Stimulated activated CD8-positive, alpha-beta memory T cell treated with anti-CD3 and anti-CD28 coated beads, Interleukin-15, amount 100 ng/mL, for 1 hour (primary cell): ENCODE measurements at places on chromosomes 1 and 21.

GRCh38 chr1:2404890-2405511 is 7.4 kb downstream of the PEX10 start:
- no peak for DNase-seq

DNA sequence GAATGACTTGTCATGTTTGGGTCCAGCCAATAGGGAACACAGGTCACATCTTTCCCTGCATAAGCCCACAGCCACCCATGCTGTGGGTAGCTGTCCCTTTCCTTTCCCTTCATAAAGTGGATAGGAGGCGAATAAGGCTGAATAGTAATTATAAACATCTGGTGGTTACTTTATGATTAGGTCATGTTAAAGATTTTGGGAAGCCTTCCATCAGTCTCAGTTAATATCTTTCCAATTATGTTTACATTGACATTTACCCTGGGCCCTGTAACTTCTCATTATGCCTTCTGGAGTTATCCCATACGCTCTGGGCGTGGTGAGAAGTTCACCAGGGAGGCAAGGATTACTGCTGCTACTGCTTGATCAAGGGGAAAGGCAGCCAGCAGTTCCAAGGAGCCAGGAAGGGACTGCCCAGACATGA is 197.2 kb downstream of the HLX start:
- no peak for DNase-seq

GRCh38 chr1:177981200-177981599 is 11.3 kb upstream of the SEC16B start:
- no peak for DNase-seq

GRCh38 chr1:76408303-76408702 is 333.8 kb downstream of the ST6GALNAC3 start:
- DNase-seq: no peak

DNA sequence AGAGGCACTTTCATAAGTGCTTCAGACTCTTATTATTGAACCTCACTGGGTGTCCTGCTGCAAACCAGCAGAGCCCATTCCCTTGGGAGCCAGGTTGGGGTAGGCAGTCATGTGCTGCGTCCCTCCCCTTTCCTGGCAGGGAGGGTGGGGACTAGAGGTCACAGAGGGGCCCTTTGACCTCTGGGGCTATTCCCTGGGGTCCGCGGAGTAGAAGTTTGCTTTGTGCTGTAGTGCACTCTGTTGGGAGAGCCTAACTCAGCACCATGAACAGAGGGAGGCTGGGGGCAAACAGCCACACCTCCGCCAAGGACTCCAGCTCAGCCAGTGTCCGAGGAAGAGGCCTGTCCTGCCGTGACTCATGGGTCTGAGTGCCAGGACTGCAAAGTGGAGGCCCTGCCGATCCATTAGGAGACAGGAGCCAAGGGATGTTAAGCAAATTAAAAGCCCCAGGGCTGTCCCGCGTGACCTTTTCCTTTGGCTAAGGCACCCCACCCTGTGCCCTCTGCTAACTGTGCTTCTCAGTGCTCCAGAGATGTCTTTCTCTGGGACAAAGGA is 3.0 kb upstream of the IGSF21 start:
- DNase-seq: no peak

DNA sequence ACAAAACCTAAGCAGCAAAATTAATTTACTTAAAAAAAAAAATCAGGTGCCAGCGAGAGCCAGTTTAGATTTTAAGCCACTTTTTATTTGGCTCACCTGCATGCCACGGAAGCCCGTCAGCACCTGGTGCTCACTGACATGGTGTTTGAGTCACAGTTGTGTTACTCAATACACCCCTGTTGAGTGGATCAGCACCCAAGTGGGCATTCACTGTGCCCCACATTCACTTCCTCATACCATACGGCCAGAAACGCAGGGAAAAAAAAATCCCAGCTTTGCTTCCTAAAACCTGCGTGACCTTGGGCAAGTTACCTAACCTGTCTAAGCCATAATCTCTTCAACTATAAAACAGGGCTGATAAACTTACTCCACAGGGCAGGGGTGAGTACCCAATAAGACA is 42.8 kb upstream of the SIM2 start:
- DNase-seq: no peak

- DNase-seq: no peak
These were observed 14.9 kb downstream of the CSRP1 start for GRCh38 chr1:201491896-201492511.

DNA sequence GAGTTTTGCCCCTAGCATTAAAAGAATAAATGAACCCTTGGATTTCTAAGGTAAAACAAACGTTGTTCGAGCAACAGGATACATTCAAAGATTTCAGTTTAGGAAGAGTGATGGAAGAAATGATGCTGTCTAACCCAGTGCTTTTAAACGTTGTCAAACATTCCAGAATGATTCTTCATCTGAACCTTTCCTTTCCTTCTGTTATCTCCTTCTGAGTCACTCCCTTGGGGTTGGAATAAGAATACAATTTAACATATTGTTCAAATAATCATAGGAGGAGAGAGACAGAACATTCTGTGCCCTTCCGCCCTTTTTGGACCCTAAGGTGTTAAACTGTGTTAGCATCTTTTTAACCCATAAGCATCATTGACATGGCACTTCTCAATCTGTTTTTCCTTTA is 61.1 kb upstream of the RCOR3 start:
- no peak for DNase-seq

GRCh38 chr1:224541901-224542630 is 74.1 kb upstream of the CNIH3 start:
- DNase-seq: no peak

DNA sequence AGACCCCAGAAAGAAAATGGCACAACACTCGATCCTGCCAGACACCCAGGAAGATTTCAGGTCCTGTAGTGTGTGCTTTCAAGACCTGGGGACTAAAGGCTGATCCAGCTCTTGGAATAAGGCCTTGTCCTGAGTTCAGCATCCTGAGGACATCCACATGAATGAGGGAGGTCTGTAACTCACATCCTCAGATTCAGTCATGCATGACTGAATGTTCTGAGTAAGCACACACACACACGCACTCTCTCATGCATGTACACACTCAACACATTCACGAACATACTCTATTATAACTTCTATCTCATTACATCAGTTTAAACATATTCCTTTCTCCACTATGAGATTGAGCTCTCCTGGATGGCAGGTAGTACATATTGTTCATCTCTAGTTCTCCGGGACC is 273.4 kb upstream of the BEND5 start:
- no peak for DNase-seq

DNA sequence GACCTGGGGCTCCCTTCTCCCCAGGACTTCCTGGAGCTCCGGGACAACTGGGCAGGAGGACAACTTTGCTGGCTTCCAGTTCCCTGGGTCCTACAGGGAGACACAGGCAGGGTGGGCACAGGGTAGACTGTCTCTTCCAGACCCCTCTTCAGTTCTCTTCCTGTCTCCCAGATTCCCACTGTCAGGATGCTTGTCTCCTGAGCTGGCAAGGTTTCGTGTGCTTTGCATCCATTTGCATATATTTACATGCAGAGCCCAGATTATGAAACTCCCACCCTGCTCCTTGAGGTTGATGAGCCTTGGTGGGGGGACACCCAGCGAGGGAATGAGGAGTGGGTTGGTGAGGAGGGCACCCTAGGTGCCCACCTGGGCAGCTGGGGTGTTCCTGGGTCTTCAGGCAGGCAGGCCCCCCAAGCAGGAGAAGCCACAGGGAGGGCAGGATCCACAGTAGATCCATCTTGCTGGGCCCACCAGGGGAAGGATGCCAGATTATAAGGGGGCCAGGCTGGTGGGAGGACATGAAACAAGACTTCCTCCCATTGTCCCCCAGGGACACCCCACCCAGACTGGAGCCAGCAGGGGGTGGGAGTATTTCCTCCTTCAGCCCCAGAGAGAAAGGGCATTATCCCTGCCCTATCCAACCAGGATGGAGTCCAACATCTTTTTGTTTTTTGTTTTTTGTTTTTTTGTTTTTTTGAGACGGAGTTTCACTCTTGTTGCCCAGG is at the start of gene FCN3:
FCN3 (minus strand) TSS at position 463 of the 725 bp plus-strand sequence; CDS start at position 457, 6 bp downstream.
- DNase-seq: no peak

- no peak for DNase-seq
These were observed 209.7 kb downstream of the SETD4 start for GRCh38 chr21:35850542-35851103.

DNA sequence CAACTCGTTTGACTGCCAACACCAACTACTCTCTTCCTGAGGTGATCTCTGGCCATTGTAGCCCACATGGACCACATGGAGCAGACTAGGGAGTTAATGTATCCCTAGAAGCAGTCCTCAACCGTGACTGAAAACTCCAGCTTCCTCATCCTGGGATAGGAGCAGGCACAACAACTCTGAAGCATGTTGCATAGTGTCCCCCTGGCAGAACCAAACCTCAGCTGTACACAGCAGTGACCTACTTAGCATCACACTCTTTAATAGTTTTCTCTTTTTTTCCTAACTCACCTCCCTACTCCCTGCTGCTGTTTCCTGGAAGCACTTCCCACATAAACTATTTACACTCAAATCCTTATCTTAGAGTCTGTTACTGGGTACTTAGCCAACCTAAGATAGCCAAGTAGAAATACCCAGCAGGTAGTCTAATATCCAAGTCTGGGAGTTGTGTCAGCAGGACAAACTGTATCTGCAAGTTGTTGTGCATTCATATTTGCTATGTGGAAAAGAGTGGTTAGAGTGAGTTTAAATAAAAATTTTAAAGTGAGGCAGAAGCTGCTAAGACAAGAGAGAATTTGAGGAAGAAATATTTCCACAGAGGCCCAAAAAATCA is 228.8 kb downstream of the LTN1 start:
- no peak for DNase-seq

DNA sequence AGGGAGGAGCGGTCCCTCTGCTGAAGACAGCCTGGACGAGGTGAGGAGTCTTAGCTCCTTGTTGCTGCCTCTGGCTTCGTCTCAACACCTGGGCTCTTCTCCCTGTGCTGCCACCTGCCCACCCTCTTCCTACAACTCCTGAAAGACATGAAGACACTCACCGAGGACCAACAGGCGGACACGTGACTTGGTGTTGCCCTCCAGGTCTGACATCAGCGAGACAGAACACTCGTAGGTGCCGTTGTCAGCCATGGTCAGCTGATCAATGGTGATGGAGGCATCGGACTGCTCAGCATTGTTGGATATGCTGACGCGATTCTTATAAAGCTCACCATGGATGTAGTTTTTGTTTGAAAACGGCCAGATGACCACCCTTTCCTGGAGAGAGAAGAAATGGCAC is 21.4 kb downstream of the GPA33 start:
- no peak for DNase-seq

GRCh38 chr1:58575551-58576324 is 1.3 kb downstream of the TACSTD2 start:
- no peak for DNase-seq

DNA sequence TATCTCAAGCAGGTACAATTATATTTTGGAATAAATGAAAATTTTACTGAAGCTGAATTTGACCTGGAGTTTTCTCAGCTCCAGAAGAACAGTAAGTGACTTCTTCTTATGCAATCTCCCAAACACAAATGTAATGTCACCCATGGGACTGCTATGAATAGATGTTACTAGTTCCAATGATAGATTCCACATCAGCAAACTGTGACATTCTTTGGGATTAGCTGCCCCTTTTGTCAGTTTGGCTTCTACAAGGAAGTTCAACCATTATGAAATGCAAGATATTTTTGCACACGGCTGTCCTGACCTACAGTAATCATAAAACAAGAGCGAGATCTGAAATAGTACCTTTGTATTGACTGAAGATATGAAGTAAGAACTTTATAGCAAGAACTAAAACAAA is 27.8 kb upstream of the TSNAX start:
- DNase-seq: no peak

DNA sequence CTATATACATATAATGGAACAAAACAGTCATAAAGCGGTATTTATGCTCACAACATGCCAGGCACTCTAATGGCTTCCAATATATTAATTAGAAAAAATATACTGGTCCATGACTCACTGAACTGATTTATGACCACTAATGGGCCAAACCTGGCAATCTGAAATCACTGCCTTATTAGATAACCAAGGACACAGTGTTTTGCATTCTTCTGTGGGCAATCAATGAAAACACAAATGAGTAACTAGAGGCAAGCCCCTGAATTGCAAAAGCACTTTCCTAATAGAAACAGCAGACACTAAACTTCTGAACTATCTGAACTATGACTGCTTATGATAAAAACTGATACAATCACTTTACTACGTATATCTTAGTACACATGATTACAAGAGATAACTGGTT is 3.5 kb downstream of the GCLM start:
- DNase-seq: no peak

- DNase-seq: peak; percentile 47
These were observed 40.4 kb upstream of the EIF4G3 start for GRCh38 chr1:21216835-21217811.

GRCh38 chr1:30788580-30789387 is 31.2 kb upstream of the LAPTM5 start:
- DNase-seq: no peak

DNA sequence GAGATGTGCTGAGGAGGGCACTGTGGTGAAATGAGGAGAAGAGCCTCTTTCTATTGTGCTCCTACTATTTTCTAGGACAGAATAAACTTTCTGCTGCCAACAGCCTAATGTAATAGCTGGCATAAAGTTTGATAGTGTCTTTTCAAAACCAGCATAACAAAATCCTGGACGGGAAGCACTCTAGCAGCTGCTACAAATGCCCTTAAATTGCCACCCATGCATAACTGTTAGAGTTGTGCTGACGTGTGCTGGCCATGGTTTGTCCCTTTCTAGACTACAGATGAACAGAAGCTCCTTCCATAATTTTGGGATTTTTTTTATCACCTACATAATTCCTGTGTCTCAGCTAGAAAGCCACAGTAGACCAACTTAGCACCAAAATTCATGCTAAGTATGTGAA is 88.5 kb upstream of the DEPDC1 start:
- no peak for DNase-seq

- DNase-seq: no peak
These were observed 45.5 kb upstream of the KANK4 start for GRCh38 chr1:62364721-62365120.

DNA sequence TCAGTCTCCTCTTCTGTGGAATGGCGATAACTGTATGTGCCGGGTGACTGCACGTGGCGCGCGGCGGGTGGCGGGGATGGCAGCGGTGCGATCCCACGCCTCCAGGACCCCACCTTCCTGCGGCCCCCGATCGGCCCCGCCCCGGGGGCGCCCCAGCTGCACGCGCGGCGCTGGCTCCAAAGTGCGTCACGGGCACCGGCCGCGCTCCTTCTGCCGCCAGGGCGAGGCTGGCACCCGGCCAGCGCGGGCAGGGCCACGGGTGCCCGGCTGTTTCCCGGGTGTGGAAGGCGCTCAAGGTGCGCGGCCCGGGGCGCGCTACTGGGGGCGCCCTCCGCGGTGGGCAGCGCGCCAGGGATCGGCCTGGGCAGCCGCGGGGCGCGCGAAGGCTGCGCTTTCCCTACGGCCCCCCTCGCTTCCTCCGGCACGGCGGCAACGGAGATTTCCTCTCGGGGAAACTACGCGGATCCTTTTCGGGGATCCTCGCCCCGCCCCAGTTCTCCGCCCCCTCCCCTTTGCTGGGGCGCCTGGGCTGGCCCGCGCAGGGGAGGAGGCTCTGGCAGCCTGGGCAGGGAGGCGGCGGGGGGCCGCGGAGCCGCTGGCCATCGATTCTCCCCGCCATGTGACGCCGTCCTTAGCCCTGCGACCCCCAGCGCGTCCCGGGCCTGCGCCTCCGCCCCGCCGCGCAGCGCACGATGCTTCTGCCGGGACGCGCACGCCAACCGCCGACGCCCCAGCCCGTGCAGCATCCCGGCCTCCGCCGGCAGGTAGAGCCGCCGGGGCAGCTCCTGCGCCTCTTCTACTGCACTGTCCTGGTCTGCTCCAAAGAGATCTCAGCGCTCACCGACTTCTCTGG is at the start of gene EVA1C:
EVA1C (plus strand) TSS at position 545 of the 853 bp plus-strand sequence; CDS start at position 693, 148 bp downstream.
- DNase-seq: peak; percentile 41
